ENCODE measurements at places on chromosomes 5 and 9.
A peak's percentile ranks its signal among the peaks of the same experiment; 100 is the strongest.

GRCh38 chr5:163578652-163579051 lies 73.2 kb downstream of the MAT2B start:
- no peak for DNase-seq
- no peaks in the 10 kb centered on the region for H3K27me3 ChIP-seq
- no peak overlapping the region for H3K27ac ChIP-seq
- H3K4me1 ChIP-seq: no peaks in the 10 kb centered on the region

GRCh38 chr5:157558681-157559080 lies 16.9 kb downstream of the ADAM19 start:
- no peaks in the 10 kb centered on the region for H3K27me3 ChIP-seq
- no peak for DNase-seq
- peaks cover 58% of the 10 kb centered on the region for H3K4me1 ChIP-seq
- no peaks in the 10 kb centered on the region for H3K36me3 ChIP-seq
- peak overlapping the region; percentile 27 for H3K27ac ChIP-seq

- no peaks in the 10 kb centered on the region for H3K4me1 ChIP-seq
- H3K36me3 ChIP-seq: no peaks in the 10 kb centered on the region
- H3K27ac ChIP-seq: no peak overlapping the region
- no peak overlapping the region for H3K4me3 ChIP-seq
- H3K27me3 ChIP-seq: no peaks in the 10 kb centered on the region
- DNase-seq: peak; percentile 4
Observed at GRCh38 chr9:114006155-114006550, 71.9 kb downstream of the AMBP start.

- no peaks in the 10 kb centered on the region for H3K27me3 ChIP-seq
- DNase-seq: no peak
- H3K36me3 ChIP-seq: no peaks in the 10 kb centered on the region
Observed at GRCh38 chr9:98410185-98410697, 154.8 kb upstream of the TBC1D2 start.

DNA sequence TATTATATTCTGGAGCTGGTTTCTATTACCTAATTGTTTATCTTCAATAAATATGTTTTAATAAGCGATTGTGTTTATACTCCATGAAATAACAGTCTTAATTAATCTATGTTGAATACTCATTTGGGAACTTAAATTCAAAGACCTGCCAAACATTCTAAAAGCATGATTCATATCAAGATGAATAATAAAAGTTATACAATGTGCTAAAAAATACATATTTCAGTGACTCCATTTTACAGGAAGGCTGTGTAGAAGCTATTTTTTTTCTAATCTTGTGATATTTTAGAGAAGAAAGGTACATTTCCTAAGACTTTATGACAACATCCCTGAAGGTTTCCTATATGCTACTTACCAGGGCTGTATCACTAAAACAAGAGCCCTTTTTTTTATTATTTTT lies 417.9 kb downstream of the NFIB start:
- H3K27me3 ChIP-seq: no peaks in the 10 kb centered on the region
- no peak for DNase-seq
- no peak overlapping the region for H3K4me3 ChIP-seq

Measured in gastrocnemius medialis (tissue), 4 donors.